ENCODE measurements at places on chromosomes 13 and 19.

GRCh38 chr19:10505583-10506229 is 2.5 kb upstream of the KEAP1 start:
- peak; percentile 86 for DNase-seq

DNA sequence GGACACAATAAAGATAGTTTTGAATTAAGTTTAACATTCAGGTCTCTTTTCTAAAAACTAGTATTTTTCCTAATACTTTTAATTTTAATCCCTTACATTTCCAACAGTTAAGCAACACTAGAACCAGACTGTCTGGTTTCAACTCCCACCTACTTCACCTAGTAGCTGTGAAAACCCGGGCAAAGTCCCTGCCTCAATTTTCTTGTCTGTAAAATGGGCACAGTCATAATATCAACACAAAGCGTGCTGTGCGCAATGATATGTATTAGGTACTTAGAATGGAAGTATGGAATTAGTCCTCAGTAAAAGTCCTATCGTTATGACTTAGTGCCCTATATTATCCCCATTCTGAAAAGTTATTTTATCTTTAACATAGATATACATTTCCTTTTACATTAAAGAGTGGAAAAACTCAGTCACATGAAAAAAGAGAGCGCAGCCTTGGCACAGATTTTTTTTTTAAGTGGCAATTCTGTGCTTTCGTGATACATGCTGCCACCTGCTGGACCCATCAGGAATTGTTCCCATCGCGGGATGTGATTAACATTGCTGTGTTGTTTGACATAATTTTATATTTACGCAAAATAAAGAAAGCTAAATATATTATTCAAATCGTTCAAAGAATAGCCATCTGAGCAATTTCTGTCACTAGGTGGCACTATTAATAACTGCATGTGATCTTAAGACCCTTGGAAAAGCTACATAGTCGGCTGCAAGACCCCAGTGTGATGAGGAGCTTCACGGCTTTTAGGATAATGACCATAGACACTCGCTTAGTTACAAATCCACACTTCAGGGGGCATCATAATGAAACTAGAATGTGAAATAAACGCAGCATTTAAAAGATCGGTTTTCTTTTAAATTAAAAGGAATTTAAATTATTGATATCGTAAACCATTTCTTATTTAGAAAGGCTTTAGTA is 59.9 kb downstream of the LIG4 start:
- DNase-seq = peak; percentile 62

DNA sequence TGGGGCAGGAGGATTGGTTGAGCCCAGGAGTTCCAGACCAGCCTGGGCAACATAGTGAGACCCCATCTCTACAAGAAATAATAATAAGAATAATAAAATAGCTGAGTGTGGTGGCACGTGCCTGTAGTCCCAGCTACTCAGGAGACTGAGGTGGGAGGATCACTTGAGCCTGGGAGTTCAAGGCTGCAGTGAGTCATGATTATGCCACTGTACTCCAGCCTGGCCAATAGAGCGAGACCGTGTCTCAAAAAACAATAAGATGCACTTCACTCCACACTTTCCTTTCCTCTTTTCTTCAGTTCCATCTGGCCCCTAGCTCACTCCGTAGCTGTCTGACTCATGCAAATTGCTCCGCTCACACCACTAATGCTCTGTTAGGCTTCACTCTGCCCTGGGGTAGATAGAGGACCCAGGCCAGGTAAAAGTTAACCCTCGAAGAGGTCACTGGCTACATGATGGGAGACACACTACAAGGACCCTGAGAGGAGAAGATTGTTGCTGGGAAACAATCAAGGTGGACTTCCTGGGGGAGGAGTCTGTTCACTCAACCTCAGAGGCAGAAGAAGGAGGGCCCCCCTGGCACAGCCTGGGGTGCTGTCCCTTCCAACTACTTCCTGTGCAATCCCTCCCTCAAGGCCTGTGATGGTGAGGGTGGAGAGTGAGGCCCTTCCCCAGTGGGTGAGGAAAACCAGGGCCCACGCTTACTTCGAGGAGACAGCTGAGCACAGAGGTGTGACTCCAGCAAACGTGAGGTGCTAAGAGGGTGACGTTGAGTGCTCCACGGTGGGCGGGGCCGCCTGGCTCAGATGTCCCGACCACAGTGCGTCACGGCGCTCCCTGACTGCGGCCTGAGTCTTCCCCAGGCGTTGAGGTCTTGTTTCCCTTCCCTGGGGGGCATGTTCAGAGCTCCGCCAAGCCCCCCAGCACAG is 8.8 kb upstream of the TNFSF9 start:
- DNase-seq = peak; percentile 83

DNA sequence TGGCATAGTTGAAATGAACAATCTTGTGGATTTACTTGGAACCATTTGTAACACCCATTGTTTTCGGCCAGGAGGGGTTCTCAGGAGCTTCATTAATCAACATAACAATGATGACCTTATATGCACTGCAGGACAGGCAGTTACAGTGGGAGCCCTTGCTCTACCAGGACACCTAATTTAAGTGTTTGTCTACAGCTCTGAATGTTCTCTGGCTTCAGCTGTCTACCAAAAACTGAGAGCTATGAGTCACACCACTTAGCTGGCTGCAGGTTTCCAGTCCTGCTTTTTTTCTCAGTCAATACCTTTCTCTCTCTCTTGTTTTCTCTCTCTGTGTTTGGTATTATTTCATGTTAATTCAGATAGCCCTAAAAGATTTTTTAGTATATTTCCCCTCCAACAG is 105.4 kb upstream of the MBNL2 start:
- DNase-seq = no peak

DNA sequence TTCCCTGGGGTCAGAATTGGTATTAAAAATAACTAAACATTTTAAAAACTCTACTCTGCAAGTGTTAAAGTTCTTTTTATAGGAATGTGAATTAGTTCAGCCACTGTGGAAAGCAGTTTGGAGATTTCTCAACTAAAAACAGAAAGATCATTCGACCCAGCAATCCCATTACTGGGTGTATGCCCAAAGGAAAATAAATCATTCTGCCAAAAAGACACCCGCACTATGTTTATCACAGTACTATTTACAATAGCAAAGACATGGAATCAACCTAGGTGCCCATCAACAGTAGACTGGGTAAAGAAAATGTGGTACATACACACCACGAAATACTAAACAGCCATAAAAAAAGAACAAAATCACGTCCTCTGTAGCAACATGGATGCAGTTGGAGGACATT is 657 bp upstream of the THSD1 start:
- no peak for DNase-seq

GRCh38 chr19:40134866-40135265 is 44.1 kb upstream of the ZNF780A start:
- DNase-seq = no peak

DNA sequence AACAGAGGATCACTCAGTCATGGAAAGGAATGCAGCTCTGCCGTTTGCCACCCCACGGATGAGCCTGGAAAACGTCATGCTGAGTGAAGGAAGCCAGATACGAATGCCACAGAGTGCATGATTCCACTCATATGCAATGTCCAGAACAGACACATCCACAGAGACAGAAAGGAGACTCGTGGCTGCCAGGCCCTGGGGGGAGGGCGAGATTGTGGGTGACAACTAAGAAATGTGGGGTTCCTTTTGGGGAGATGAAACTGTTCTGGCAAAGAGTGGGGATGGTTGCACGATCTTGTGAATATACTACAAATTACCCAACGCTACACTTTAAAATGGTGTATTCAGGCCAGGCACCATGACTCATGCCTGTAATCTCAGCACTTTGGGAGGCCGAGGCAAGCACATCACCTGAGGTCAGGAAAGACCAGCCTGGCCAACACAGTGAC is 27.2 kb upstream of the NAPA start:
- no peak for DNase-seq

DNA sequence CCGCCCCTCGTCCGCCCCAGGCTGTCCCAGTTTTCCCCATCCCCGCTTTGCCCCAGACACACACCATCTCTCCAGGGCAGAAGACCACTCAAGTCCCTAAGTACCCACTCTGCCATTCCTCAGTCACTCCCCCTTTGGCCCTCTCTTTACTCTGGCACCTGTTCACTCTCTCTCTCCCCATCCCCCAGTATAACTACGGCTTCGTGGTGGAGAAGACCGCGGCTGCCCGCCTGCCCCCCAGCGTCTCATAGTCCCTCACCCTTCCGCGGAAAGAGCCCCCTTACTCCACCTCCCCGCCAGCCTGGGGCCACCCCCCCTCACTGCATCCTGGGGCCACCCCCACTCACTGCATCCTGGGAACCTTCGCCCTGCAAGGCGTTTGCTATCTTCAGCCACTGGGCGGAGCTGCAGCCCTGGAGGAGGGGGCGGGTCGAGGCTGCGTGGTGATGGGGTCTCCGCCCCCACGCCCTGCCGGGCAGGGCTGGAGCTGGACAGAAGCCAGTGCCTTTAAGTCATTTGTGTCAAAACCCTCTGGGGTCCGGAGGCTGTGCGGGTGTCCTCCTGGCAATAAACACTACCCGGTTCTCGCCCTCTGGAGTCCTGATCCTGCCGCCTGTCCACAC is 5.0 kb downstream of the MVB12A start:
- DNase-seq = peak; percentile 26

GRCh38 chr13:40379794-40380578 is 286.5 kb downstream of the FOXO1 start:
- DNase-seq = no peak

- DNase-seq = no peak
Observed at GRCh38 chr13:30692113-30692512, 43.2 kb upstream of the ALOX5AP start.

DNA sequence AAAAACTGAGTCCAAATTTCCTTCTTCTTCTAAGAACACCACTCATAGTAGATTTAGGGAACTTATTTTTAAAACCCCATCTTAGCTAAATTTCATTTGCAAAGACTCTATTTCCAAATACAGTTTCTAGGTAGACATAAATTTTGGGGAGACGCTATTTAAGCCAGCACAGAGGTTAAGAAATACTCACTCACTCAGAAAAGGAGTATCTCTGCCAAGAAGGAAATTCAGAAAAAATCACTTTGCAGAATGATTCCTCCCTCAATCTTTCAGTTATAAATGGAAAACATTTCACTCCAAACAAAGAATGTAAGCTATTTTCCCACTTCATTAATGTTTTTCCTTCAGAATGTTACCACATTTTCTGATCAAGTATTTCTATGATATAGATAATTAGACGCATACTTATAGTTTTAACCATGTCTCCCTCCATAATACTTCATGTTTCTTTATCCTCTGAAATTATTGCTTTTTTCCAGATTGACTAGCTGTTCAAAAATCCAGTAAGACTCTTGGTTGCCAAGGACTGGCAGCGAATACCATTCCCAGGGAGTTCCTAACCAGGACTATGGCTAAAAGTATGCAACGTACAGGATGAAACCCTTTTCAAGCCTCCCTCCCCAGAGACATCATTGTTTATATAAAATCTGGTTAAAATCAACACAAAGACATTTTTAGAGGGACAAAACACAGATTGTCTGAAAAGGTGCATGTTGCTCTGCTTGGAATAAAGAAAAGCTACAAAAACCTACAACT is 52.5 kb upstream of the RXFP2 start:
- no peak for DNase-seq

- DNase-seq = no peak
Observed at GRCh38 chr19:522726-523125, 8.8 kb upstream of the CDC34 start.
